ENCODE measurements at places on chromosomes 6 and 20.

DNA sequence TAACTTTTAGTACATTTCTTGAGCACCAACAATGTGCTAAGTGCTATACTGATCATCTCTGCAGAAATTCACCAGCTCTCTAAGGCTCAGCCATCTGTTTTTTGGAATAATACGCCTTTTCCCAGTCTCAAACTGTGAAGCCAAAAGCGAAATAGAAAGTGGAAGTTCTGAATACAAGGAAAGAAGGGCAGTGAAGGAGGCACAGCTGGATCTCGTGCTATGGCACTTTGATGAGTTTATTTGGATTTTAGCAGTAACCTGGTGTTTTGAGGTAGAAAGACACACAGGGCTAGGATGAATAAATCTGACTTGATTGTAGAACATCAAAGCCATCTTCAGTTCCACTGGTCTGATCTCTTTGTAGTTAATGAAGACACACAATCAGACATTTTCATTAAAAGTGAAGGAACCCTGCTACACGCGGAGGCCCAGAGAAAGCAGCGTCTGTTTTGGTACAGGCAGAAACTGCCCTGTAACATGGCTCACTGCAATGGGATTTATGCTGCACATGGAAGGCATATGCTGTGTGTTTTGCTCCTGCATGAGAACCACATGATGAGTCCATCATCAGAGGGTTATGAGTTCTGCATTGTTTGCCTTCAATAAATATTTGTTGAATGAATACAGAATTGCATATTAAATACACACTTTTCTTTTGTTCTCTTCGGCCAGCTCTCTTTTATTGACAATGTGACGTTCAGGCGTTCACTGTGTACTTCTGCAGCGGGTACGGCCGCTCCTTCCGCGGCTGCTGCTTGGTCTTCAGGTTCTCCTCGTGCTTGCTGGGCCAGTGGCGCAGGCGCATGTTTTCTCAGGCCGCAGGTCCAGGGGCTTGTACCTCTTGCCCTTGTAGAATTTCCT is 100.9 kb downstream of the PREP start:
- DNase-seq, result no peak

- DNase-seq, result no peak
Observed at GRCh38 chr6:153167061-153167891, 36.2 kb upstream of the RGS17 start.

DNA sequence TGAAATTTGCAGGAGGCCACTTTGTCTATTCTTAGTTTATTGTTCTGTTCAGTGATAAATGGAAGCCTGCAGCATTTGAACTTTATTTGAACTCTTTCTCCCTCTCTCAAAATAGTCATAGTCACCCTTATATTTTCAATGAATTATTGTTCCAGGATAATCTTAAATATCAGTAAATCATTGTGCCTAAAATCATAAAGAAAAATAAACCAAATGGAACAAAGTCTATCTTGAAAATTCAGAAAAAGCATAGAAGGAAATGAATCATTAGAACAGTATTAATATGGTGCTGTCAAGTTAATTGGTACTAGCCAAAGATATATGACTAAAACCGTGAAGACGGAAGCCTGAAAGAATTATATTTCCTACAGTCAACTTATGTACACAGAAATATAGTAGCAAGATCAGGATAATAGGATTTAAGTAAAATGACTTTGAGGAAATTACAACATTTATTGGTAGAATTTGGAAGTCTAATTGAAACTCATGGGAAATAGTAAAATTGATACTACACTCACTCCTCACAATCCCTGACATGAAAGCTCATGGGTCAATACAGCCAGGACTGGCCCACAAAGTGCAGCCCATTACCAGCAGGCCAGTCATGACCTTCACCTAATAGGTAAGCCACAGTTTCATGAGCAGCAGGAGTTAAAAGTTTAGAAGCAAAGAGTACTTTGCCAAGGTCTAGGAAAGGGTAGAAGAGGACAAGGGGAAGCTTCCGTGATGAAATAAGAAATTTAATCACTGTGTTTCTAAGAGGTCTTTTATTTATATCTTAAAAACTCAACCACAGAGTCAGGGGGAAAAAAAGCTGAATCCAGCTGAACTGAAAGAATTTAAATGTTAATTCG is 119.9 kb upstream of the ENPP5 start:
- DNase-seq, result no peak

- no peak for DNase-seq
Observed at GRCh38 chr6:150327117-150327774, 41.6 kb upstream of the IYD start.

GRCh38 chr20:1287306-1287705 is 21.2 kb downstream of the SNPH start:
- no peak for DNase-seq

DNA sequence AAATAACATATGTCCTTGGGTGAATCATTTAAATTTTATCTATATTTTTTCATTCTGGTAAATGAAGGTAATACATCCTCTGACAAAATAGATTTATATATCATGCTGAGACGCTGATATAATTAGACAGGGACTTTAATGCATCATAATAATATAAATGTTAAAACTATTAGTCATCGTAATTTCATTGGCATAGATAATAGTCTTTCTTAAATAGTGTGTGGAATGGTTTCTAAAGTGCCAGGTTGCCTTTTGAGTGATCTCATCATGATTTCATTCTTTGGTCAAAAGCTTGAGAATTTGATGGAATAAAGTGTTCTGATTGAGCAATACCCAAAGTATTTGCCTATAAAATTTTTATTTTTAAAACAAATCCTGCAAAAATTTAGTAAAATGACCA is 43.2 kb upstream of the BMP5 start:
- no peak for DNase-seq

DNA sequence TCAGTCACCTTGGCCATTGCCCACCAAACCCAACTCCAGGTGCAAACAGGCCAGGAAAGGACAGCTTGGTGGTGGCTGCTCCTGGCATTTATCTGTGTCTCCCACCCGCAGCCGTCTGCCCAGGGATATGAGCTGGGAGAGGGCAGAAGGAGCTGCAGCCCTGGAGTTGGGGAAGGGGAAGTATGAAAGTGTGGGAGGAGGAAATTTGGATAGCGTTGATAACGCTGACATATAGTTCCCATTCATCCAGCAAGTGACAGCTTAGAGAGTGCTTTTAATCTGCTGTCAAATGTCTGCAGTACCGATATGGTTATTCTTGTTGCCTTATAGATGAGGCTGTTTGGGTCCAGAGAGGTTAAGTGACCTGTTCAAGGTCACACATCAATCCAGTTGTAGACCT is 741 bp downstream of the KCNK16 start:
- no peak for DNase-seq

DNA sequence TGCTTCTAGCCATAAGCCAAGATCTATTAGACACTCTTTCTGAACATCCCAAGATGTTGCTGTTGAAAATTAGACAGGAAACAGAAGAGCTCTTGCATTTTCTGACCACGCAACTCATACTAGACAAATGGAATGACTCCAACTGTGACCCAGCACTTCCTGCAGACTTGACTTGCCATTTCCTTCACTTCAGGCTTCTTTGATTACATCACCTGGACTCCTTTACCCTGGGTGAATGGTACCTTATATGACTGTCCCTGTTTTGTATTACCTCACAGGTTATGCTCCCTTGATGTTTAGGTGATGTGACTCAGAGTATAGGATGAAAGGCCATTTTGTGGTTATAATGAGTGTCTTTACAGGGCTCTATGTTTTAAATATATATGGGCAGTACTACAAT is 236.1 kb downstream of the BMP2 start:
- DNase-seq, result no peak

DNA sequence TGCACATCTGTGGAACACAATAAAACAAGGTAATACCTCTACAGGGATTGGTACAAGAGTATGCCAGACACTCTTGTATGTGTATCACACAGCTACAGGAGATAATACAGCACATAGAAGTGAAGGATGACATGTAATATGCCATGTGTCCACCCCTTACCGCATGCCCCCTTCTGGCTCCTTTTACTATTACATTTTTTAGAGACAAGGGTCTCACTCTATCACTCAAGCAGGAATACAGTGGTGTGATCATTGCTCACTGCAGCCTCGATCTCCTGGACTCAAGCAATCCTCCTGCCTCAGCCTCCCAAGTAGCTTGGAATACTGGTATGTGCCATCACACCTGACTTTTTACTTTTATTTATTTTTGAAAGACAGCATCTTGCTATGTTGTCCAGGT is 4.2 kb upstream of the NCR3 start:
- DNase-seq, result no peak

GRCh38 chr6:105364243-105364642 is 38.6 kb downstream of the PREP start:
- DNase-seq, result no peak

GRCh38 chr6:17964633-17965032 is 22.8 kb downstream of the KIF13A start:
- DNase-seq, result no peak

DNA sequence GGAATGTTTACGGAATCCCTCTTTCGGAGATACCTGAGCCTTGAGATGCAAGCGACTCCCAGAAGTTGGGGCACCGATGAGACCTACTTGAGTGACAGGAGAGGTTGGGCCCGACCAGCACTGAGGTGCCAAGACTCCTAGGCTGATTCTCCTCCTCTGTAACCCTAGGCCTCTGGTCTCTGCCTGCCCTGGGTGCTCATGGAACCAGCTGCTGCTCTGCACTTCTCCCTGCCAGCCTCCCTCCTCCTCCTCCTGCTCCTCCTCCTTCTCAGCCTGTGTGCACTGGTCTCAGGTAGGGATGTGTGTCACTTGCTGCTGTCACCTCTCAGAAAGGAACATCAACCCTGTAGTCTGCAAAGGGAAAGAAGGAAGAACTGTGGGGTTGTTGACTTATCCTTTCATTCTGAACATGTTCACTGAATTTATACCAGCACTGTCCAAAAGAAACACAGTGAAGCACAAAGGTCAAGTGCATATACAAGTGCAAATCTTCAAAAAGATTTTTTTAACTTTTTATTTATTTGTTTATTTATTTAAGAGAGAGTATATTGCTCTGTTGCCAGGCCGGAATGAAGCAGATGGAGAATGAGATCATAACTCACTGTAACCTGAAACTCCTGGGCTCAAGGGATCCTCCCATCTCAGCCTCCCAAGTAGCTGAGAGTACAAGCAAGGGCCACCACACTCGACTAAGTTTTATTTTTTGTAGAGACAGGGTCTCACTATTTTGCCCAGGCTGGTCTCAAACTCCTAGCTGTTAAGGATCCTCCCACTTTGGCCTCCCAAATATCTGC is 913 bp downstream of the BTN2A2 start:
- no peak for DNase-seq

GRCh38 chr20:49259284-49259683 is 18.6 kb downstream of the ZNFX1 start:
- no peak for DNase-seq

DNA sequence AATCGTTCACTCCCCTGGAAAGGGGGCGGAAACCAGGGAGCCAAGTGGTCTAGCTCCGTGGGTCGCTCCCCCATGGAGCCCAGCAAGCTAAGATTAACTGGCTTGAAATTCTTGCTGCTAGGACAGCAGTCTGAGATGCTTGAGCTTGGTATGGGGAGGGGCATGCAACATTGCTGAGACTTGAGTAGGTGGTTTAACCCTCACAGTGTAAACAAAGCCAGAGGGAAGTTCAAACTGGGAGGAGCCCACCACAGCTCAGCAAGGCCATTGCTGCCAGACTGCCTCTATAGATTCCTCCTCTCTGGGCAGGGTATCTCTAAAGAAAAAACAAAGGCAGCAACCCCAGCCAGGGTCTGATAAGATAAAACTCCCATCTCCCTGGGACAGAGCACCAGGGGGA is 43.2 kb downstream of the COL21A1 start:
- no peak for DNase-seq

Data from midbrain (tissue), 1 donor.